ENCODE measurements at places on chromosomes 13 and 19.

DNA sequence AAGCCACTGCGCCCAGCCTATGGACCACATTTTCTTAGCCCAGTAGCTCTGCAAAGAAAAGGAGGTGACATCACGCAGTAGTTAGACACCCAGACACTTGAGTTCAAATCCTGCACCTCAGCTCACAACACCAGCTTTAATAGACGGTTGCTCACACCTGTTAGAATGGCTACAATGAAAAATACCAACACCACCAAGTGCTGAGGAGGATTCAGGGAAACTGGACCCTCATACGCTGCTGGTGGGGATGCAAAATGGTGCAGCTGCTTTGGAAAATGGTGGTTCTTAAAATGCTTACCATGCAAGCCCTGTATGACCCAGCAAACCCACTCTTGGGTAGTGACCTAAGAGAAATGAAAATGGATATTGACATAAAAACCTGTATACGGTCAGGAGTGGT is 11.7 kb upstream of the DOCK6 start:
- DNase-seq: no peak

DNA sequence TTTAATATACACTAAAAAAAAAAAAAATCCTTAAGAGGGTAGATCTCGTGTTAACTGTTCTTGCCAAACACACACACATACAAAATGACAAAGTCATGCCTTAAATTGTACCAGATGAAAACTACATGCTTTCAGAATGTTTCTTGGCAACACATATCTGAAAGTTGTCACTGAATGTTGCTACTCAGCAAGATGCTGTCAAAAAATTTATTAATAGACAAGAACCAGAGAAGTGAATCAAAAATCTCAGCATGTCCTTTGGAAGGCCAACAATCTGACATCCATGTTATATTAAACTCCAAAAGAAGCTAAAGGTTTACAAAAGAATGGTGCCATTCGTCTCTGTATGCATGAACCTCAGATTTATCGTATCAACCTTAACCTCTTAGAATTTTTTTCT is 1746.2 kb upstream of the PRR20A start:
- no peak for DNase-seq

DNA sequence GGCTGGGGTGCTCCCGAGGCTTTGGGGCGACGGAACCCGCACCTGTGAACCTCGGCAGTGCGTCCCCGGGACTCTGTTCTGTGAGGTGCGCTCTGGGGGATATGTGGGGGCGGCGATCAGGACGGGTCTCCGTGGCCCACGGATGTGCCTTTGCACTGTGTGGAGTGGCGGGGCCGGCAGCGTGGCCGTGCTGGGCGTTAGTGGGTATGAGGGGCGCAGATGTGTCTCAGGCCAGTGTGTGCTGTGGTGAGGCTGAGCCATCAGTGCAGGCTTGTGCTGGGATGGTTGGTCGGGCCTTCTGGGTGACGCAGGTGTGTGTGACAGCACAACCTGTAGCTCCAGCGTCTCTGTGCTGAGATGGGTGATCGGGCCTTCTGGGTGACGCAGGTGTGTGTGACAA is 16.9 kb downstream of the ZNF331 start:
- DNase-seq: no peak

- DNase-seq: peak; percentile 40
These were observed 19.8 kb downstream of the STK24 start for GRCh38 chr13:98556968-98557631.

DNA sequence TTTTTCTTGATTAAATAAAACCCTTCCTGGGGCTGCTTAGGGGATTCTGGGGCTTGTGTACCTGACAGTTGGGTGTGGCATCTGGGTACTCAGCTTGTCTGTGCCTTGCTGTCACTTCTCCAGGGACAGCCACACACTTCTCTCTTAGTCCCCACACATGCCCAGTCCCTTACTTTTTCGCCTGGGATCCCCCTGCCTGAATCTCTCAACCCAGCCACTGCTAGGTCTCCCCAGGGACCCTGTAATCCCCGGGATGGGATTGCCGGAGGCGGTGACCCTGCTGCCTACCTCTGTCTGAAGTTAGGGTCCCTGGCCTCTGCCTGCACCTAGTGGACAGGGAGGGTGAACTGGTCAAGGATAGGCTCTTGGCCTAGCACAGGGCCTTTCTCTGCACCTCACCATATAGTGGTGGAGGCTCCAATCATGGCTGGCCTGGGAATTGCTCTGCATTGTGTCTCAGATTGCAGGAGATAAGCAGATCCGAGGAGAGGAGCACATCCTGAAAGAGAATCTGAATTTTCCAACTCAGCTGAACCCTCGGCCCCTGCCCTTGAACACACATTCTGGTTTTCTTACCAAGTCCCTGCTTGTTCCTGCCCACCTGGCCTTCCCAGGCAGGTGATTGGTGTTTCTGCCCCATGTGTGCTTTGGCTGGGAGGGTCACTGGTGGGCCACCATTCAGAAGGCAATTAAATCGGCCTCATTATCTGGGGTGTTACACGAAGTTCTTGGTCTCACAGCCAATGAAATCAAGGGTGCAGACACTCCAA is 8.7 kb upstream of the ZNF492 start:
- no peak for DNase-seq

- DNase-seq: peak; percentile 85
These were observed 9.1 kb downstream of the ZNF653 start for GRCh38 chr19:11496391-11497163.

- DNase-seq: no peak
These were observed 5.0 kb upstream of the ZNF69 start for GRCh38 chr19:11882606-11883005.

GRCh38 chr19:15828121-15828610 is 12.7 kb upstream of the OR10H1 start:
- no peak for DNase-seq

- DNase-seq: peak; percentile 75
These were observed 1575.1 kb upstream of the SLC10A2 start for GRCh38 chr13:104641309-104641708.

GRCh38 chr19:41325947-41326706 is 16.2 kb downstream of the CCDC97 start:
- peak; percentile 90 for DNase-seq

DNA sequence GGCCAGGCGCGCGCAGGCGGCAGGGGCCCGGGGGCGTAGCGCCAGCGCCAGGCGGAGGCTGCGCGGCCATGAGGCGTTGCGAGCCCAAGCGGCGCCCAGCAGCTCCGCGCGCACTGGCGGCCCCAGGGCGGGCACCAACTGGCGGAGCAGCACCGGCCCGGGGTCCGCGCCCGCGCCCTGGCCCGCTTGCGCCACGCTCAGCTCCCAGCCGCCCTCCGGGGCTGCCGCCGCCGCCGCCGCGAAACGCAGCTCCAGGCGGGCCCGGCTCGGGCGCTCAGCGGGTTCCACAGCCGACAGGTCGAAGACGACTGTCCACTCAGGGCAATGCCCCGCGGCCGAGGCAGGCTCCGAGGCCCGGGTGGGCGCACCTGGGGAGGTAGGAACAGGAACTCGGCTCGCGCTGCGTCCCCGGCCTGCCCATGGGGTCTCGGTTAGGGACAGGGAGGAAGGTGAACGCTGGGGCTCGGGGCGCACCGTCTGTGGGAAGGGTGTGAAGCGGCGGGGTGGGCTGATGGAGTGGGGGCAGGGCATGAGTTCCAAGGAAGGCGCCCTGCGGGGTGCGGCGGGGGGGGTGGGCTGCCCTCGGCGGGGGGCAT is 26.8 kb downstream of the CERS1 start:
- no peak for DNase-seq

DNA sequence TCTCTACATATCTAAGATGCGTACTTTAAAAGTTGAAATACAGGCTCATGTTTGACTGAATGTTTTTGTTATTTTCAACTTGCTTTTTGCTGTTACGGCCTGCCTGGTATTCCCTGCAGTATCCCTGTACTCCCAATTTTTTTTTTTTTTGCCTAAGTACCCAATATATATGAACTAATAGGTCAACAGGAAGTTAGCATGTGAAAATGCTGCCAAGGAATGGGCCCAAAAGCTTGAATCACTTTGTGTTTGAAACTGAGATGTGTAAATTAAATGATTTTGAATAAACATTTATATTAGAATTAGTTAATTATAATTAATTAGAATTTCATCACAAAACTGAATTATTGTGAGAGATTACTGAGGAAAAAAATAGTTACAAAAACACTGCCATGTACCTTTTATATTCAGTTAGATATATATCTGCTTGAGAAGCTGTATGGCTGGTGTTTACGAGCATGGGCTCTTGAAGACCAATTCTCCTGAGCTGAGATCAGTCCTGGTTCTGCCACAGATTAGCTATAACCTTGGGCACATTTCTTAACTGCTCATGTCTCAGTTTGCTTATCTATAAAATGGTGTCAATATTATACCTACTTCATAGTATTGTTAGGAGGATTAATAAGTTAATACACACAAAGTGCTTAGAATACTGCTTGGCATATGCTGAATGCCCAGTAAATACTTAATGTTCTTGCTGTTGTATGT is 16.0 kb downstream of the TDRD3 start:
- no peak for DNase-seq

- DNase-seq: no peak
These were observed 1.9 kb upstream of the EDDM13 start for GRCh38 chr19:56270676-56271075.

DNA sequence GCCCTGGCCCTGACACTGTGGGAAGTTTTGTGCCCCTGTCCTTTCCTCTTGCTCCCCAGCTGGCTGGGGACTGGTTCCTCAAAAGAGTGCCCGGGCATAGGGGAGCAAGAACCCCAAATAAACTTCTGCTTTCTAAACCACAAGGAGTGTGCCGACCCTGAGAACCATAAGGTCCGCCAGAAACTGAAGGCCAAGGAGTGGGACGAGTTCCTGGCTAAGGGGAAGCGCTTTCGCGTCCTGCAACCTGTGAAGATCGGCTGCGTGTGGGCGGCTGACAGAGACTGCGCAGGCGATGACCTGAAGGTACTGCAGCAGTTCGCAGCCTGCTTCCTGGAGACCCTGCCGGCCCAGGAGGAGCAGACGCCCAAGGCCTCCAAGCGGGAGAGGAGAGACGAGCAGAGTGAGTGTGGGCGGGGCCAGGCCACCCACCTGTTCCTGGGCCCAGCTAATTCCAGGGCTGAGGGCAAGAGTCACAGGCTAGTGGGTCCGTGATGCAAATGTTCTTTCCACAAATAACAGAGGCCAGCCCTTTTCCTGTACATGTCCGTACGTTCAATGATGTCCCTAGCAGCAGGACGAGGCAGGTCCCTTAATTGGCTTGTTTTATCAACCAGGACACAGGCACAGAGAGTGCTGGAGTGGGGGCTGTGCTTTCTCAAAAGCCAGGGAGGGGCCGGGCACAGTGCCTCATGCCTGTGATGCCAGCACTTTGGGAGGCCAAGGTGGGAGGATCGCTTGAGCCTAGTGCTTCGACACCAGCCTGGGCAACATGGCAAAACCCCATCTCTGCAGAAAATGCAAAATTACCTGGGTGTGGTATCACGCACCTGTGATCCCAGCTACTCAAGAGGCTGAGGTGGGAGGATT is 25.6 kb downstream of the UBXN6 start:
- DNase-seq: no peak

DNA sequence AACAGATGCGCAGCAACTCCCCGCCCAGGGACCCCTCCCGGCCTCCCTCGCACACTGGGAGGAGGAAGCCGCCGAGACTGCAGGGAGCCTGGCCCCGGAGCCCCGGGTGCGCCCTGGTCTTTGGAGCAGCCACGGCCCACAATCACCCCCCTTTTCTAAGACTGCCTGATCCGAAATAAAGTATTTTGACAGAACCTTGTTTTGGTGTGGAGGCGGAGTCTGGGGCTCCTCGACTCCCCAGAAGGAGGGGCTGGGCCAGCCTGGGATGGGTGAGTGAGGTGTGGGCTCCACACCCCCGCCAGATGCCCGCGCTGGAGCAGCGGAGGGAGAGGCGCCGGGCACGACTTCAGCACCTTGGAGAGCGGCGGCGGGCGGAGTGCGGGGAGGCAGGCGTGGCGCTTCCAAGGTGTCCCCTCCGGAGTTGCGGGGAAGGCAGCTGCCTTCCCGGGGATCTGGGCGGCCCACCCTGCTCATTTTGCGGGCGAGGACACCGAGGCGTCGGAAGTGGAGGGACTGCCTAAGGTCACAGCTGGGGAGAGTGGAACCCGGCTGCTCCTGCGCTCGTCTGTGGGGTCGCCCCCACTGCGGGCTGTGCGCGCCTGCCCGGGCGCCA is 9.4 kb downstream of the SIRT6 start:
- DNase-seq: peak; percentile 22

GRCh38 chr13:40494946-40495620 is 171.4 kb downstream of the FOXO1 start:
- no peak for DNase-seq

DNA sequence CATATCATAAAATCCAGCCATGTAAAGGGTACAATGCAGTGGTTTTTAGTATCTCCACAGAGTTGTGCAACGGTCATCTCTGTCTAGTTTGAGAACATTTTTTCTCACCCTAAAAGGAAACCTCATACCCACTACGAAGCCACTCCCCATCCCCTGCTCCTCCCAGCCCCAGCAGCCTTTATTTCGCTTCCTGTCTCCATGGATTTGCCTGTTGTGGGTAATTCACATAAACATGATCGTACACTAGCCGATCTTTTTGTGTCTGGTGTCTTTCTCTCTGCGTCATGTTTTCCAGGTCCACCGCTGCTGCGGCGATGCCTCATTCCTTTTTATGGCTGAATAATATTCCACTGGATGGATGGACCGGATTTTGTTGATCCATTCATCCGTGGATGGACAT is 28.6 kb downstream of the BICRA start:
- peak; percentile 90 for DNase-seq

Measured in iris pigment epithelial cell (primary cell).